HepG2 (cell line): ENCODE measurements at places on chromosomes 1 and 21. TPM values are rescaled to one million over a fixed set of nuclear protein-coding genes. Genes with fewer than 3 reads are reported as not detected.

USP21 gene
- 31.0 and 33.1 TPM in 2 replicates for polyA plus RNA-seq

SLC9A1 gene
- polyA plus RNA-seq = 1.4 and 1.7 TPM in 2 replicates

OR2L3 gene
- not detected in 2 replicates for polyA plus RNA-seq

APCS gene
- polyA plus RNA-seq = not detected in 2 replicates

RGS21 gene
- not detected in 2 replicates for polyA plus RNA-seq

CD1B gene
- not detected in 2 replicates for polyA plus RNA-seq

AMIGO1 gene
- 0.40 and 0.85 TPM in 2 replicates for polyA plus RNA-seq

LCE1B gene
- not detected in 2 replicates for polyA plus RNA-seq
